Suprapubic skin (tissue), 4 donors: ENCODE measurements at places on chromosomes 1 and 21.

DNA sequence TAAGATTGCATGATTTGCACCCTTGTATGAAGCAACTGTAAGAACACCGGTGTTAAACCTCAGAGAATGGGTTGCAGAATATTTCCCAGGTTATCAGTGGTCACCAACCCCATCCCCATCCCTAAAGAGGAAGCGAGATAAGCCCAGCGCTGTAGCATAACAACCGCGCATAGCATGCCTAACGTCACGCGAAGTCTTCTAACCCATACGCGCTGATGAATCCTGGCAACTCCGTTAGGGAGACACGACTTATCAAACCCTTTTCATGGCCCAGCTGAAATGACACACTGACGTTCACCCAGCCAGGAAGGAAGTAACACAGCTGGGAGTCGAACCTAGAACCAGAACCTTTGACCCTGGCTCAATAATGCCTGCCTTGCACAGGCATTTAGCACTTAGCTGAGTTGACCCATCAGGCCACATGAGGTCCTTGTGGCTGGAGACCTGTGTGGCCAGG lies 24.2 kb downstream of the TMEM51 start:
- DNase-seq = no peak

DNA sequence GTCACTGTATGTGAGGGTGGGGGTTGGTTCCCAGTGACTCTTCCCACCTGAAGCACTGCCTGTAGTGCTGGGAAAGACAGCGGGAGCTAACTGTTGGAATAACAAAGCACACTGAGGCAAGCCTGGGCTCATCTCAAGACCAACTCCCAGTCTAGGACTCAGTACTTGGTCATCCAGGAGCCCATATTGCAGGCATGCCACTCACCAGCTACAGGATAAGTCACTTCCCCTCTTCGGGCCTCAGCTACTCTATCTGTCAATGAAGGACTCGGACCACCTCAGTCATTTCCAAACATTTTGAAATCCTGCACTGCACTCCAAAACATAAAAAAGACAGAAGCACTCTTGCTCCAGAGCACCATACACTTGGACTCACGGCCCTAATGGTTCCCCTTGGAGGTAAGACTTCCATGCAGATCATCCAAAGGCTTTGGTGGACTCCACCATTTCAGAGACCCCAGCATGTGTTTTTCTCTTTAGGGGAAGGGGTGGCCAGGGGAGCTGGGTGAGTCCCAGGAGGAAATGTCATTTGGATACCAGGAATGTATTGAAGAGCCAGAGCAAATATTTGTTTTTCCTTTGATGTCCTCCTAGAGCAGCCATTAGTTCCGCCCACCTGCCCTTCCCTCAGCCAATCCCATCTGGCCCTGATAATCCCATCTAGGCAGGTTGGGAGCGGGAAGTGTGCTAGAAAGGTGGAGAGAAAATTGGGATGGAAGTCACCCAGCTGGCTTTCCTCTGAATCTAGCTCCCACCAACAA lies 3.1 kb downstream of the NUAK2 start:
- no peak for DNase-seq

GRCh38 chr1:71753746-71754145 lies 528.6 kb downstream of the NEGR1 start:
- no peak for DNase-seq

DNA sequence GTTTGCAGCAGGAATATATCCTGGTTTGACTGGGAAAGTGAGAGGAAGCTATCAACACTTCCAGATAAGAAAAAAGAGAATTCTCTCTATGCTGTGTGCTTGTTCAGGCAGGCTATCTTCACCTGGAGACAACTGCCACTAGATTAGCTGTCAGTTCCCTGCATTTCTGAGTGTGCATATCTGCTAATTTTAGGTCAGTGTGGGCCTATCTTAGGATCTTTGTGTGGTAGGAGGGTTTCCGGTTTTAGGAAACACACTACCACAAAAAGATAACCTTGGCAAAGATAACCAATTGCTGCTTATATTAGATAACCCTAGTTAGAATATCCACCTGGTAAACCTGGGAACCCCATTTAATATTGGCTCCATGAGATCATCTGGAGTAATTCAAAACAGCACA lies 22.5 kb upstream of the GBP5 start:
- no peak for DNase-seq

DNA sequence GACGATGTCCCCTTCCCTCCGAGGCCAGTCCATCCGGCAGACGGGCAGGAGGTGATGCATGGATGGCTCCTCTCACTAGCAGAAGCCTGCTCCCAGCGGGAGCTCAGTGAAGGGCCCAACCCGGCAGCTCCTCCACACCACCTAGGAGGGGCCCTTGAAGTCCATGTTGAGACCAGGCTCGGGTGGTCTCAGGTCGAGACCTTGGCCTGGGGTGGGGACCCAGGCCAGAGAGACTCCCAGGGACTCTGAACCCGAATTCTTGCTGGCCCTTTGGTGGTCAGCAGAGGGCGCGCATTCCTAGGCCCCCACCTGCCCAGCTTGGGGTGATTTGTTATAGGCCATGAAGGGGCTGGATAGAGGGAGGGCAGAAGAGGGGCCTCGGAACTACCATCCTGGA lies 642 bp upstream of the NT5C1A start:
- no peak for DNase-seq

- DNase-seq = no peak
Observed at GRCh38 chr1:236124965-236125364, 17.4 kb upstream of the GPR137B start.

DNA sequence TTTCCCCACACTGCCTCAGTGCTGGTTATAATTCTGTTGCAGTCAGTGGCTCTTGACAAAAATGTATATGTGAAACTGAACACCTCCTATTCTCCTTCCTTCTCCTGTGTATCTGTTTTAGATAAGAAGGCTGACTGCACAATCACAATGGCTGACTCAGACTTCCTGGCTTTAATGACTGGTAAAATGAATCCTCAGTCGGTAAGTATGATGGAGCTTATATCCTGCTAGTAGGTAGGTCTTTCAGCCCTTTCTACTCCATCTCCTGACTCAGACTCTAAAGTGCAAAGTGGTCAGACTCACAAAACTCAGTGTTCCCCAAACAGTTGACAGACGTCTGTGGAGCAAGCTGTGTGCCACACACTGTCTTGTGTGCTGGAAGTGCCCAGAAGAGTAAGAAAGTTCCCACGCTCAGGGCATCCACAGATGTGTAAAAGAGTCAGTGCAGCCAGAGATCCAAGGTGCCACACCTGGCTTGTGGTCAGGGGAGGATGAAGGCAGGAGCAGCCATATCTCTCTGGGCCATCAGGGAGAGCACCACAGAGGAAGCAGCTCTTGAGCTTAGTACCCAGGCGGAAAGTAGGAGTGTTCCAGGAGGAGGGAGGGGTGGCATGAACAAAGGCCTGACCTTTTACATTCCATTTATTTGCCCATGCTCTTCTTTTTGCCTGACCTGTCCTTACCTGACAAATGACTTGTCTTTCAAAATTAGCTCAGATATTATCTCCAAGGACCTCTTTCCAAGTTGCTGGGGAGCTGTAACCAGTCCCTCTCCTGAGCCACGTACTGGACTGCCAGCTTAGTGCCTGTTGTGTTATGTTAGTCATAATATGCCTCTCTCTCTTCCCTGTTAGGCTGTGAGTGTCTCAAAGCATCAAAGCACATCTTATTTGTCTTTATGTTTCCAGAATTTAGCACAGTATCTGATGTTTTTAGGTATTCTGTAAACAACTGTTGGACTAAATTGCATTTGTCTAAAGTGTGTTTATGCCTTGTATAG lies 14.0 kb upstream of the PODN start:
- no peak for DNase-seq

GRCh38 chr1:65067491-65068201 lies 80.4 kb upstream of the AK4 start:
- peak; percentile 84 for DNase-seq

DNA sequence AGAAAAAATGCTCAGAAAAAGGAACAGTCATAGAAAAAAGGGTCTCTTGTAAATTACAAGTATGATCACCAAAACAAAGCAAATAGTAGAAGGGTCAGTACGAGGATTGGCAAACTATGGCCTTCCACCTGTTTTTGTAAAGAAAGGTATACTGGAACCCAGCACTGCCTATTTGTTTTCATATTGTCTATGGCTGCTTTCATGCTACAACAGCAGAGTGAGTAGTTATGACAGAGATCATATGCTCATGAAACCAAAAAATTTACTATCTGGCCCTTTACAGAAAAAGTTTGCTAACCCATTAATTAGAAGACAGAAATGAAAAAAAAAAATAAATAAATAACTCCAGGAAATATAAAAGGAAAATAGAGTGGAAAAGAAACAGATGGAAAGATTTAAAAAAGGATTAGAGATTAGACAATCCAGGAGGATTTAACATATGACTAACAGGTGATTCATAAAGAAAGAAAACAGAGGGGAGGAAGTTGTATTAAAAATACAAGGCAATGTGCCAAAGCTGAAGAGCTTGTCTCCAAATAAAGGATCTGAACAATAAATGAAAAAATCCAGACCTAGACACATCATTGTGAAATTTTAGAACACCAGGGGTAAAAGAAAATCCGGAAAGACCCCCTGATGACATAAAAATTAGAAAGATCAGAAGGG lies 108.5 kb upstream of the SERTAD4 start:
- DNase-seq = no peak

- no peak for DNase-seq
Observed at GRCh38 chr1:90964444-90965035, 57.3 kb downstream of the ZNF644 start.

DNA sequence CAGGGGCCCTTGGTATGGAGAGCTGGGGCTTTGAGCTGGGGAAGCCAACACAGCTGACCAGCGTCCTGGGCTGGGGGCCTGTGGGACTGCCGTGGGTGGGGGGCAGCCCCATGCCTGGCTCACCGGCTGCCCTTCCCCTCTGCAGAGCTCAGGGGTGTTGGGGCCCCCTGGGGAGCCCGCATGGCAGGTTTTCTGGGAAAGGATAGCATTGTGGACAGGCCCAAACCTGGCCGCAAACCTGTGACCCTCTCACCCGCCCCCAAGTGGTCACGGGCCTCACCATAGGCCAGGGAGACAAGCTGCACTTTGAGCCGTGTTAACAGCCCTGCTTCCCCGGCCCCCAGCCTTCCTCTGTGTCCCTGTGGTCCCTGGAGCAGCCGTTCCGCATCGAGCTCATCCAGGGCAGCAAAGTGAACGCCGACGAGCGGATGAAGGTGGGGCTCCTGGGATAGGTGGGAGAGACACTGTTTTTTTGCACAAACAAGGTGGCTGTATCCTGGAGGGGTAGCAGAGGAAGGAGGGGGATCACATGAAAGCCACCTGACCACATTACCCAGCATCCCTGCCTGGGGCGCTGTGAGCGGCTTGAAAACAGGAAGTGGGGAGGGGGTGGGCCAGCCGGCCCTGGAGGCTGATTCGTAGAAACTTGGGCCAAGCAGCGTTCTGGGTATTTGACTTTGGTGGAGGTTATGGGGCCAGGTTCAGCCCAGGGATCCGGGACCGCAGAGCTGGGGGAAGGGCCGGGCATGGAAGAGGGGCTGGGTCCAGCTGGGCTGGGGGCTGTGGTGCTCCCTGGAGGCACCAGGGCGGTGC lies 65.9 kb downstream of the PIK3CD start:
- DNase-seq = no peak

- no peak for DNase-seq
Observed at GRCh38 chr1:197691816-197692215, 83.5 kb downstream of the DENND1B start.

DNA sequence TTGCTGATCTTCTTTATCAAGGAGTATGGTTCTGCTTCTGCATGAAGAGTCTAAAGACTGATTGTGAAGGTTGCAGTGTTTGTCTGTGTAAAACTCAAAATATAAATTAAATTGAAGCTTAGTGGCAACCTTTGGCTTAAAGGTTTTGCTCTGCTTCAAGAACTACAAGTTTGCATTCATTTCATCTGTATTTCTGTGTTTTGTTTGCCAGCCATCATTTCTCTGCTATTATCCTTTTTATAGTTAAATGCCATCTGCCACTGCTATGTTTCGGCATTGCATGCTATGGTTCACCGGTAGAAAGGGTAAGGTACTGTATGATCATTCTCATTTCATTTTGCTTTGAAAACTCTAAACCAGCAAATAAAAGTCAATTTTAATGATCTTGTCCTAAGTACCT lies 52.9 kb downstream of the OSBPL9 start:
- DNase-seq = no peak

- DNase-seq = no peak
Observed at GRCh38 chr21:40155563-40155962, 288.3 kb downstream of the PCP4 start.

GRCh38 chr1:59664166-59664565 lies 150.6 kb upstream of the HOOK1 start:
- no peak for DNase-seq

DNA sequence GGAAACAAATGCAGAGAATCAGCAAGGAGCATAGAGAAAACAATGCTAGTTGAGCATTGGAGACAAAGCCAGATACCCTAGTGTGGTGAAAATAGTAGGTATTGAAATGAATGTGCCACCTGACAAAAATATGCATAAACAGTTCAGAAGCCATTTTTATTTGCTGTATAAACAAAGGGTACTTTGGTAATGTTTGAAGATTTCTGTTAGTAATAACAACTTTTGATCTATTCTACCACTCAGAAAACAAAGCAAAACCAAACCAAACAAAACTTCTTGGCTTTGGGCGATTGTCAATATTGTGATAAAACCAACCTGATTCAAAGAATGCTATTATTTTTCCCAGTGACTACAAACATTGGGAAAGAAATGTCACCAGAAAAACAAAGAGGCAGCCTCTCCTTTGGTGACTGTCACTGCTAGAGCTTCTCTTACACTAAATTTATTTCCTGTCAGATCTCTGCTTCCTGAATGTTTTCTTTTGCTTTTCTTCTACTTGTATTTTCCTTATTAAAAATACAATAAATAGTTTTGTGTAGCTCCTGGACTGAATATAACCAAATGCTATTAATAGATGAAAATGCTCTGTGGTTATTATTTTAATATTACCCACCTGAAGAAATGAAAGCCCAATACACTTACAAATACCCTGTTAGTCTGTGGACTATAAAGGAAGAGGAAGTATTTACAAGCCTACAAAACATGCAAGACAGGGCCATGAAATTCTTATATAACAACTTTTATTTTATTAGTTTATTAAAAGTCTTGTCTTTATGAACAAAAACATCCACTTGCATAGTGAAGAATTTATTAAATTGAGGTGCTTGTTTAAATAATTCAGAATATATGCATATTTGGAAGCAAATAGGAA lies 5.7 kb downstream of the ATP6V1G3 start:
- no peak for DNase-seq

DNA sequence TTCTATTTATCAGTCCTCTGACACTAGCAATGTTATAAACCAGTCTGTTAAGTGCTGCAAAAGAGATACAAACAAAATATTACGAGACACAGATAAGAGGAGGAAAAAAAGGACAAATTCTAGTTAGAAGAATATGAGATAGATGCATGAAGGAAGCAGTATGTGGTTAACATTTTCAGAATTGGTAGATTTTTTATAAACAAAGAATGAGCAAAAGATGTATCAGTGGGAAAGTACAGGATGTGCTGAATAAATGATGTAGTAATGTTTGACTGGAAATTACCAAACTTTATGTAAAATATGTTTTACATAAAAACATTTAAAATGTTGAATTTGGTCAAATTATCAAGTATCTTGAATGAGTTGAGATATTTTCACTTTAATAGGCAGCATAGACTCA lies 574.2 kb downstream of the NUF2 start:
- no peak for DNase-seq

- DNase-seq = no peak
Observed at GRCh38 chr1:154849645-154850131, 20.4 kb downstream of the KCNN3 start.
